Esophagus mucosa (tissue), 1 donor: ENCODE measurements at places on chromosomes 16 and 17. TPM values are rescaled to one million over a fixed set of nuclear protein-coding genes. Genes with fewer than 3 reads are reported as not detected.
A peak's percentile ranks its signal among the peaks of the same experiment; 100 is the strongest.

CDRT15 gene
- total RNA-seq, result not detected

GRCh38 chr17:48809182-48809581 is 7.8 kb downstream of the TTLL6 start:
- ATAC-seq, result no peak

DNA sequence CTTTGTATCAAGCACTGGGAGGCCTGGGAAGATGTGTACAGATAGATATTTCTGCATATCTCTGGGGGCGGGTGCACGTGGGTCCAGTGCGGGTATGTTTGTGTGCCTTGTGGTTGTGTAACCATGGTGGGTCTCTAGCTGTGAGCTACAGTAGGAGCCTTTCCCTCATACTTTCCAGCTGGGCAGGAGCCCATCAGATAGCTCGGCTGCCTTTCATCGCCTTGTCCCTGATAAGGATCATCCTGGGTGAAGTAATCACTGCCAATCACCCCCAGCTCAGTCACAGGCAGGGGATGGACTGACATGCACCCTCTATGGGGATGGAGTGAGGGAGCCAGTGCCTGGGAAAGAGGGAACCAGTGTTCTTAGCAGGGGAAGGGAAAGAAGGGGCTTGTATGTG is 3.2 kb upstream of the SCRN2 start:
- ATAC-seq, result no peak

DNA sequence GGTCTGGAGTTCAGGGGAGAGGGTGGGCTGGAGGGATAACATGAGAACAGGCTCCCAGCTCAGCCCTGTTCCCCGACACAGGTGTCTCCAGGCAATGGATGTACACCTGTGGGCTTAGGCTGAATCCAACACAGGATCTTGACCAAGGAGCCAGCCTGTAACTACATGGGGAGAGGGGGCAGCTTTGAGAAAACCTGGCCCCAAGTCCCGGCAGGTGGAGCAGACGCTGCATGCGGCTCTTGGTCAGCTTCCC is 73.3 kb upstream of the TOB1 start:
- ATAC-seq, result no peak

GRCh38 chr16:77499373-77500285 is 64.8 kb upstream of the ADAMTS18 start:
- peak; percentile 11 for ATAC-seq

GRCh38 chr17:80649672-80650330 is 105.2 kb downstream of the RPTOR start:
- peak; percentile 93 for ATAC-seq

GRCh38 chr17:56087199-56087598 is 66.1 kb upstream of the ANKFN1 start:
- no peak for ATAC-seq

DNA sequence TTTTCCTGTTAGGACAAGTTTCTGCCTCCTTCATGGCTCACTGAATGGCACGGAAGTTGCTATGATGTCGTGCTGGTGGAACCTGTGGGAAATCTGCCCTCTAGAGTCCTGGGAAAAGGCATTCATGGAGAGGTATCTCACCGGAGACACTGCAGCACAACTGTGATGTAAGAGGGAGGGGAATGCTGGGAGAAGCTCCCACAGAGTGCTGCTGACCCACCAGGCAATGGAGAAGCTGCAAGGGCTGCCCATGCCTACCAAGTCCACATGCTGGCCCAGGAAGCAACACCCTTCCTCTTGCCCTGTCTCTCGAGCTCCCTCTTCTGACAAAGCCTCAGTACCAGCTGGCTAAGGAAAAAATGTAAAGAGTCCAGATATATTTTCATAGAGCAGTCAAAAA is 45.2 kb upstream of the SLC5A11 start:
- ATAC-seq, result peak; percentile 73
